ENCODE measurements at places on chromosomes 6 and 20.

GRCh38 chr6:7260291-7261031 lies 52.5 kb downstream of the SSR1 start:
- no peak for DNase-seq

DNA sequence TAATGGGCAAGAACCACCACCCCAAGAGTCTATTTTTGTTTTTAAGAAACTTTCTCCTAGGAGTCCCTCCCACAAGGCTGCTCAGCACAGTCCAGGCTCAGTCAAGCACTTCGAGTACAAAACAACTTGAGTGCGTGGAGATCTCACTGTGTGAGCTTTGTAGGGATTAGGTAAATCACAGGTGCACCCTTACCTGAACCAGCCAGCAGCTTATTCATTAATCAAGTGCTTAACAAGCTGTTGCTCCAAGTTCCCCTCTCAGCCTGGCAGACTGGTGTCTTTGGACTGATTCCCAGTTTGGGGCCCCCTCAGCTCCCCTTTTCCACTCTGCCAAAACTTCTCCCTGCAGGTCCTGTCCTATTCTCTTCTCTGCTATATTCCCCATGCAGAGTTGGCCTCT lies 133.1 kb downstream of the LY86 start:
- no peak for DNase-seq

- no peak for DNase-seq
Measured at GRCh38 chr6:87139236-87139635, 16.1 kb upstream of the ZNF292 start.

- no peak for DNase-seq
Measured at GRCh38 chr6:155152211-155153076, 111.4 kb upstream of the CLDN20 start.
